ENCODE measurements at places on chromosomes 5 and 9. TPM values are rescaled to one million over a fixed set of nuclear protein-coding genes. Genes with fewer than 3 reads are reported as not detected.

DNA sequence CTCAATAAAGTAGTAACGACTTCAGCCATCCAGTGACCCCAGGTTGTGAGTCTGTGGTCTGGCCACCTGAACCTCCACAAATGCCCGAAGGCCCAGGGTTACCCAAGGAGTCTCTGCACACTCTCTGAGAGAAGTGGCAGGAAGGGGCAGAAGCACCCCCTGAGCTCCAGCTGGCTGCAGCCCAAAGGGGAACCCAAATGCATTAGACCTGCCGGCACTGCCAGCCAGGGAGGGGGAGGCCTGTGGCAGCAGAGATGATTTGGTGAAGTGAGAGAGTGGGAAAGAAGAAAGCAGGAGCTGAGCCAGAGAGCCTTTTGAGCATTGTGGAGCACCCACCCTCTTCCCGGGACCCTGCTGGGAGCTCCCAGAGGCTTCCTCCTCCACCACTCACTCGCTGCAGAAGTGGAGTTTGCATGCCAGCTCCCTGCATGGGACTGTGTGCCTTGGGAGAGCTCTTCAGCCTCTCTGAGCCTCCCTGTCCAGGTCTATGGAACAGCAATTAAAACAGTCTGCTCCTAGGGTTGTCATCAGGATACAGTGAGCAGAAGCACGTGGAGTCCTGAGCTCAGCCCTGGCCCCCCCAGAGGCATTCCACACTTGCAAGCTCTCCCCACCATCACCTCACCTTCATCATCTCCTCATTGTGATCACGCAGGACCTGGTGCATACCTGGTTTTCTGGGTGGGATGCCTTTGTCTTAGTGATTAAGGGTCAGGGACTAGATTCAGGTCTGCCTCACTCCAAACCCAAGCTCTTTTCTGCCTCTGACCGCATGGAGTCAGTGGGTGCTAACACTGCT is 13.8 kb upstream of the ANGPTL2 start:
- H3K36me3 ChIP-seq = no peaks in the 10 kb centered on the region
- H3K4me3 ChIP-seq = no peak overlapping the region
- H3K4me1 ChIP-seq = peaks cover 18% of the 10 kb centered on the region
- H3K27ac ChIP-seq = no peak overlapping the region
- DNase-seq = no peak

DNA sequence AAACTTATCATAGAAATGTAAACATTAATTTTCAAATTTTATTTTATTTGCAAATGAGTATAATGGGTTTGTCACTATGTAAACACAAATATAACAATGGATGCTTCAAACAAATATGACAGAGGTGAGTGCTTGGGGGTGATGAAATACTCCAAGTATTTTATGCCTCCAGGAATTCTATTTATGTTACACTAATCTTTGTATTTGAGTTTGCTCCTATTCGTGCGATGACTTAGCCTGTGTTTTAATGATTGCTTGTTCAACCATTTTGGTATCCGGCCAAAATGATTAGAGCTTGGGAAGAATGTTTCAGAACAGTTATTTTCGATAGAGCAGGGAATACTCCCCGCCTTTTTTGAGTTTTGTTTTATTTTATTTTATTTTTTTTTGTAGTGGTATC is 5.0 kb downstream of the DMRT2 start:
- no peak overlapping the region for H3K4me3 ChIP-seq
- no peak for DNase-seq
- H3K27ac ChIP-seq = no peak overlapping the region
- H3K36me3 ChIP-seq = no peaks in the 10 kb centered on the region
- peaks cover 23% of the 10 kb centered on the region for H3K4me1 ChIP-seq
- no peaks in the 10 kb centered on the region for H3K27me3 ChIP-seq

GRCh38 chr9:19510907-19511306 is 102.1 kb downstream of the ACER2 start:
- no peak overlapping the region for H3K4me3 ChIP-seq
- H3K27ac ChIP-seq = no peak overlapping the region
- no peaks in the 10 kb centered on the region for H3K36me3 ChIP-seq
- no peaks in the 10 kb centered on the region for H3K27me3 ChIP-seq
- no peaks in the 10 kb centered on the region for H3K4me1 ChIP-seq

Gene BTNL8
- 1.2 TPM for total RNA-seq

DNA sequence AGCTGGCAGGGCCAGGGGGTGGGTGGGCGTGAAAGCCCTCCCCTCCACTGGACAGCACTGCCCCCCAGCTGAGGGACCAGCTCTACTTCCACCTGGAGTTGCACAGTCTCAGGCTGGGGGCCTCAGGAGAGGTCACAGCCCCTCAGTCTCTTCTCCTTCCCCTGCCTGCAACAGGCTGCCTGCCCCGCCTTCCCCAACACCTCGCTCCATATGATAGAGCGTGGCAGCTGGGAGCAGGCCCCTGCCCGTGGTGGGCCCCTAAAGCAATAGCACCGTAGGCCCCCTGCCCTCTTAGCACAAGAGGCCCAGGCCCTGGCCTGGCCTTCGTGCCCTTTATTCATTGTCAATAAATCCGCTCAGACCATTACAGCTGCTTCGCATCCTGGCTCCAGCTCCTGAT is 3.9 kb downstream of the RELL2 start:
- H3K4me3 ChIP-seq = no peak overlapping the region
- H3K27me3 ChIP-seq = no peaks in the 10 kb centered on the region
- peaks cover 15% of the 10 kb centered on the region for H3K4me1 ChIP-seq
- peaks cover 29% of the 10 kb centered on the region for H3K36me3 ChIP-seq

Gene C9orf85
- 13.0 TPM for total RNA-seq

- no peaks in the 10 kb centered on the region for H3K27me3 ChIP-seq
- no peak for DNase-seq
- H3K36me3 ChIP-seq = no peaks in the 10 kb centered on the region
- H3K4me3 ChIP-seq = no peak overlapping the region
These were observed 76.0 kb downstream of the VAV2 start for GRCh38 chr9:133916159-133916541.

- no peaks in the 10 kb centered on the region for H3K4me1 ChIP-seq
- no peaks in the 10 kb centered on the region for H3K36me3 ChIP-seq
- no peak overlapping the region for H3K4me3 ChIP-seq
- DNase-seq = no peak
- no peaks in the 10 kb centered on the region for H3K27me3 ChIP-seq
These were observed 102.2 kb upstream of the SLCO6A1 start for GRCh38 chr5:102600964-102601363.

GRCh38 chr5:116084287-116084691 is 536 bp upstream of the COMMD10 start:
- no peaks in the 10 kb centered on the region for H3K36me3 ChIP-seq
- H3K4me1 ChIP-seq = peaks cover 19% of the 10 kb centered on the region
- DNase-seq = peak; percentile 43
- H3K4me3 ChIP-seq = no peak overlapping the region
- H3K27me3 ChIP-seq = no peaks in the 10 kb centered on the region

GRCh38 chr9:116345817-116346216 is 192.2 kb downstream of the PAPPA start:
- no peaks in the 10 kb centered on the region for H3K27me3 ChIP-seq
- no peak overlapping the region for H3K27ac ChIP-seq
- no peaks in the 10 kb centered on the region for H3K4me1 ChIP-seq
- no peaks in the 10 kb centered on the region for H3K36me3 ChIP-seq
- H3K4me3 ChIP-seq = no peak overlapping the region

- no peak overlapping the region for H3K4me3 ChIP-seq
- no peak for DNase-seq
- H3K4me1 ChIP-seq = no peaks in the 10 kb centered on the region
- H3K36me3 ChIP-seq = no peaks in the 10 kb centered on the region
- H3K27ac ChIP-seq = no peak overlapping the region
- no peaks in the 10 kb centered on the region for H3K27me3 ChIP-seq
These were observed 362.7 kb upstream of the ADAMTS16 start for GRCh38 chr5:4777435-4777834.

GRCh38 chr9:103025796-103026195 is 30.7 kb downstream of the CYLC2 start:
- H3K4me1 ChIP-seq = no peaks in the 10 kb centered on the region
- DNase-seq = no peak
- no peaks in the 10 kb centered on the region for H3K27me3 ChIP-seq
- no peak overlapping the region for H3K27ac ChIP-seq
- H3K36me3 ChIP-seq = no peaks in the 10 kb centered on the region

DNA sequence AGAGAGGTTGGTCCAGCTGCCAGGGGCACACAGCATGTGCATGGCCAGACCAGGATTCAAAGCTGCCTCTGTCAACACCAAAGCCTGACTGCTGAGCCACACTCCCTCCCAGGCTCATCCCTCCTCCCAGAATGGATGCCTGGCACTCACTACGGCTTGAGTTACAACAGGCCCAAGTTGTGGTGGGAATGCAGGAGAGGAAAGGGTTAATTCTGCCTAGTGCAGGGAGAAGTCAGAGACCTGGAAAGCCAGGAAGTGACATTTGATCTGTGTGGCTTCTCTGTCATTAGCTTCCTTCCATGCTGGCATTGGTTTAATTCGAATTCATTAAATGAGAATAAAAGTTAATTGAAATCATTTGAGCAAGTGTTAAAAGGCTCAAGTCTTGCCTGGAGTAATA is 150.0 kb downstream of the NSG2 start:
- H3K4me1 ChIP-seq = no peaks in the 10 kb centered on the region
- H3K27me3 ChIP-seq = no peaks in the 10 kb centered on the region
- no peaks in the 10 kb centered on the region for H3K36me3 ChIP-seq
- H3K27ac ChIP-seq = no peak overlapping the region
- no peak for DNase-seq

- H3K36me3 ChIP-seq = no peaks in the 10 kb centered on the region
- no peaks in the 10 kb centered on the region for H3K27me3 ChIP-seq
- no peak for DNase-seq
- no peak overlapping the region for H3K4me3 ChIP-seq
- H3K4me1 ChIP-seq = no peaks in the 10 kb centered on the region
- H3K27ac ChIP-seq = no peak overlapping the region
These were observed 223.3 kb downstream of the SLF1 start for GRCh38 chr5:94841598-94842322.

DNA sequence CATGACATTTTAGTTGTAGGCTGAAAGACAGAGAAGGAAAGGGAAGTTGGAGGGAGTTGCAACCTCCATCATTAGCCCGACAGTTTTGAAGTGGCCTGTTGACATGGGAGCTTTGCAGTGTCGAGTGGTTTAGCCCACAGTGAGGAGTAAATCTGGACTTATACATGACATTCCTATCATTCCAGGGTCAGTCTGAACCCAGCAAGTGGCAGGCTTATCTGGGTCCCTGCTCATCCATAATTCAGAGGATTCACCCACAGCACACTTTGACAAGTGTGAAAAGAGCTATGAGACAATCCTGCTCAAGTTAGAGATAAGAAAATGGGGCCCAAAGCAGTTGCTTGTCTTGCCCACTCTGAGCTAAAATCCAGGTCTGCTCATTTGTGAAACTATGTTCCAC is 8.4 kb upstream of the TNC start:
- H3K4me1 ChIP-seq = no peaks in the 10 kb centered on the region
- H3K36me3 ChIP-seq = no peaks in the 10 kb centered on the region
- no peak for DNase-seq
- no peaks in the 10 kb centered on the region for H3K27me3 ChIP-seq
- H3K27ac ChIP-seq = no peak overlapping the region

Gene SLC36A3
- not detected for total RNA-seq

Data from upper lobe of left lung (tissue), 6 donors.